Daoy (cell line): ENCODE measurements at places on chromosomes 13 and 19. TPM values are rescaled to one million over a fixed set of nuclear protein-coding genes. Genes with fewer than 3 reads are reported as not detected.

DNA sequence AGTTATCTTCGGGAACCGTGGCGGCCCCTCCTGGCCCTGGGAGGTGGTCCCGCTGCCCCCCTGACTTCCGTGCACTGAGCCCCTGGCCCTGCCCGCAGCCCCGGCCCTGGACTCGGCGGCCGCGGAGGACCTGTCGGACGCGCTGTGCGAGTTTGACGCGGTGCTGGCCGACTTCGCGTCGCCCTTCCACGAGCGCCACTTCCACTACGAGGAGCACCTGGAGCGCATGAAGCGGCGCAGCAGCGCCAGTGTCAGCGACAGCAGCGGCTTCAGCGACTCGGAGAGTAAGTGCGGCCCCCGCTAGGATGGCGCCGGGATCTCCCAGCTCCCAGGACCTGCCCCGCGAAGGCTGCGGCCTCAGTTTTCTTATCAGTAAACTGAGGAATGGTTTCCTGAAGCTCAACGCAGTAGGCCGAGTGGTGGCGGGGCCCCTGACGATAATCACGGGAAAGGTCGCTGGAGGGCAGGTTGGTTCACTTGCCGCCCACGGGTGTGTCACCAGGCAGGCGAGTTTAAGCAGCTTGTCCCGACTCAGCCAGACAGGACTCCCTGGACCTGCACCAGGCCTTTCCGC is 924 bp downstream of the RGCC start:
- peak; percentile 19 for DNase-seq

DNA sequence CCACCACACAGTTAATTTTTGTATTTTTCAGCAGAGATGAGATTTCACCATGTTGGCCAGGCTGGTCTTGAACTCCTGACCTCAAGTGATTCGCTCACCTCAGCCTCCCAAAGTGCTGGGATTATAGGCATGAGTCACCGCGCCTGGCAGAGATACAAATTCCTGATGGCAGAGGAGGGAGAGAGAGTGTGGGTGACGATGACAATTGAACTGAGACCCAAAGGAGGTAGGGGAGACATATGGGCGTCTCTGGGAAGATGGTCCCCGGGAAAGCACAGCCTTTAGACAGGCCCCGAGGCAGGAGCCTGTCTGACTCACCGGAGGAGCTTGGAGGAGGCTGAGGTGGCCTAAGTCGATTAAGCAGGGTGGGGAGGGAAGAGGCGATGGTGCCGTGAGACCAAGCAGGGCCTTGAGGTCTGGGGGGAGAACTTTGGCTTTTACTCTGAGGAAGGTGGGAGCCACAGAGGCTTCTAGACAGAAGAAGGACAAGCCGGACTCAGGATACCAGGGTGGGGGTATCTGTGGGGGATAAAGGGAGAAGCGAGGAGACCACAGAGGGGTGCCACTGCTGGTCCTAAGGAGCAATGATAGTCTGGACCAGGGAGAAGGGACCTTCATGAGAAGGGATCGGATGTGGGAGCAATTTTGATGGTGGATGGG is 38.2 kb downstream of the ARRDC2 start:
- peak; percentile 95 for DNase-seq

- no peak for DNase-seq
Measured at GRCh38 chr19:54282686-54283470, 2.0 kb upstream of the LILRB2 start.

DNA sequence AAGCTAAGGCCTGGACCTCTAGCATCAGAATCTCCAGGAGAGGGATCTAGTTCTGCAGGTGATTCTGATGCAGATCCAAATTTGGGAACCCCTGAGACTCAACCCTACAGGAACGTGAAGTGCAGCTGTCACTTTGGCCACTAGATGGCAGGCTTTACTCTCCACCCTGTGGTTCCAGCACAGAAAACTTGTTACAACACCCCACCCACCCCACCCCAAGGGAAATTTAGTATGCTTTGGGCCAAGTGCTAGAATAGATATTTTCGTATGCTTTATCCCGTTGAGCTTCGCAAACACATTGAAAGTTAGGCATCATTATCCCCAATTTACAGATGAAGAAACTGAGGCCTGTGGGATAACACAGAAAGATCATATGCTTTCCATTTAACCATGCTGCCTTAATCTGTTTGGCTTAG is 232.0 kb downstream of the B3GLCT start:
- DNase-seq = peak; percentile 29

DNA sequence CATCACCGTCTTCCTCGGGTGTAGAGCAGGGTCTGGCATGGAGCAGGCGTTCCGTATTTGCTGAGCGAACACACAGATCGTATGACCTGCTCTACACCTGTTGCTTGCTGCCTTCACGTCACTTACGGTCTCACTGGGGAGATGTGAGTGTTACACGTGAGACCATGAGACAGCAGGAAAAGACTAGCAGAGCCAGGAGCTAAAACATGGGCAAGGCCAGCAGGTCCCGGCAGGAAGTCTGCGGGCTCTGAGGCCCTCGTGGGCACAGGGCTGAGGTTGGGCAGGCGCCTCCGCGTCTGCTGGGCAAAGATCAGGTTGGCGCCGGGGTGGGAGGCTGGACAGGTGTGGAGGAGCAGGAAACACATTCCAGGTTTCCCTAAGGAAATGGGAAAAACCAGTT is 19.7 kb upstream of the GTF3A start:
- no peak for DNase-seq

Gene MAU2
- total RNA-seq = 12.8 and 17.5 TPM in 2 replicates
